ENCODE measurements at places on chromosomes 1 and 21. TPM values are rescaled to one million over a fixed set of nuclear protein-coding genes. Genes with fewer than 3 reads are reported as not detected.

The PGBD2 gene
- total RNA-seq = 6.7 TPM

The LDLRAD2 gene
- under 0.01 TPM for total RNA-seq

The KCNE2 gene
- not detected for total RNA-seq

The GNPAT gene
- 54.3 TPM for total RNA-seq

The MATN1 gene
- total RNA-seq = not detected

The ZC3H11A gene
- total RNA-seq = 83.8 TPM

The NGF gene
- total RNA-seq = 2.6 TPM

The MMEL1 gene
- total RNA-seq = 1.3 TPM

The PADI3 gene
- not detected for total RNA-seq

The KRTAP11-1 gene
- total RNA-seq = not detected

The LCE3B gene
- total RNA-seq = not detected

The PARS2 gene
- total RNA-seq = 3.2 TPM

The GCSAML gene
- total RNA-seq = not detected

The TFF2 gene
- not detected for total RNA-seq

The ESRRG gene
- total RNA-seq = not detected

The GSTM5 gene
- 0.09 TPM for total RNA-seq

The NECTIN4 gene
- 0.19 TPM for total RNA-seq

The NPPB gene
- total RNA-seq = 0.54 TPM

The FCRL1 gene
- not detected for total RNA-seq

The SETD4 gene
- 10.9 TPM for total RNA-seq

The HSD11B1 gene
- total RNA-seq = not detected

The EPHA10 gene
- not detected for total RNA-seq

The KIF26B gene
- total RNA-seq = 0.09 TPM

The SZRD1 gene
- total RNA-seq = 25.4 TPM

The AMY2B gene
- 1.9 TPM for total RNA-seq

The ANKRD65 gene
- total RNA-seq = 0.09 TPM

The CD52 gene
- total RNA-seq = not detected

The UBE2U gene
- total RNA-seq = not detected

The L1TD1 gene
- total RNA-seq = not detected

The TSACC gene
- not detected for total RNA-seq

The HJV gene
- total RNA-seq = not detected

The AGT gene
- total RNA-seq = not detected

The OR10J1 gene
- not detected for total RNA-seq

The FAM72D gene
- 0.94 TPM for total RNA-seq

The CD1C gene
- total RNA-seq = not detected

The PATJ gene
- 4.1 TPM for total RNA-seq

The RAB25 gene
- not detected for total RNA-seq

The ATP1A4 gene
- total RNA-seq = not detected

The C4BPB gene
- 0.28 TPM for total RNA-seq

The RHBDL2 gene
- total RNA-seq = 0.09 TPM

The NBPF6 gene
- not detected for total RNA-seq

The C1orf185 gene
- not detected for total RNA-seq

The GFI1 gene
- 0.18 TPM for total RNA-seq

The GNB1 gene
- total RNA-seq = 87.0 TPM

The TRAPPC10 gene
- total RNA-seq = 21.8 TPM

The MSH4 gene
- total RNA-seq = 0.18 TPM

The KAZN gene
- total RNA-seq = 2.0 TPM

The B4GALT2 gene
- 63.8 TPM for total RNA-seq

The CFHR4 gene
- total RNA-seq = not detected

The BTF3L4 gene
- total RNA-seq = 28.6 TPM
